RWPE1 (cell line): ENCODE measurements at places on chromosomes 12 and 14.

GRCh38 chr12:6833189-6833890 is 5.1 kb downstream of the P3H3 start:
- DNase-seq, result no peak

GRCh38 chr12:87382959-87383566 is 646.1 kb downstream of the C12orf50 start:
- no peak for DNase-seq

GRCh38 chr12:64180951-64181350 is 41.1 kb downstream of the KICS2 start:
- no peak for DNase-seq

GRCh38 chr12:8031872-8032241 is 659 bp upstream of the FOXJ2 start:
- no peak for DNase-seq

GRCh38 chr12:113422030-113422885 is at the start of gene SDSL:
Gene SDSL, plus strand, starts transcription at chr12:113422380. Its CDS starts 5,603 bp downstream, at chr12:113427983.
- peak; percentile 91 for DNase-seq

DNA sequence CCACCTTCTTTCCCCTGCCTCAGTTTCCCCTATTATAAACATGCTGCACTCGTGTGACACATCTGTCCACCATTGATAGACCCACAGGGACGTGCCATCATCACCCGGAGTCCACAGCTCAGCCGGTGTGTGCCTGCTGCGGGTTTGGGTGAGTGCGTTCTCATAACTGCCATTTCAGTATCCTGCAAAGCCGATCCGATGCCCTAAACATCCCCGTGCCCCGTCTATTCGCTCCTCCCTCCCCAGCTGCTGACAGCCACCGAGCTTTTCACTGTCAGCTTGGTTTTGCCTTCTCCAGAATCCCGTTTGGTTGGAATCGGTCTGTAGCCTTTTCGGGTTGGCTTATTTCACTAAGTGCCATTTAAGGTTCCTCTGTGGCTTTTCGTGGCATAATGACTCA is 3.9 kb downstream of the LRCOL1 start:
- DNase-seq, result no peak

- DNase-seq, result no peak
Observed at GRCh38 chr12:93484315-93484981, 17.1 kb downstream of the MRPL42 start.

- peak; percentile 69 for DNase-seq
Observed at GRCh38 chr14:96252999-96253539, 2.9 kb upstream of the BDKRB1 start.

DNA sequence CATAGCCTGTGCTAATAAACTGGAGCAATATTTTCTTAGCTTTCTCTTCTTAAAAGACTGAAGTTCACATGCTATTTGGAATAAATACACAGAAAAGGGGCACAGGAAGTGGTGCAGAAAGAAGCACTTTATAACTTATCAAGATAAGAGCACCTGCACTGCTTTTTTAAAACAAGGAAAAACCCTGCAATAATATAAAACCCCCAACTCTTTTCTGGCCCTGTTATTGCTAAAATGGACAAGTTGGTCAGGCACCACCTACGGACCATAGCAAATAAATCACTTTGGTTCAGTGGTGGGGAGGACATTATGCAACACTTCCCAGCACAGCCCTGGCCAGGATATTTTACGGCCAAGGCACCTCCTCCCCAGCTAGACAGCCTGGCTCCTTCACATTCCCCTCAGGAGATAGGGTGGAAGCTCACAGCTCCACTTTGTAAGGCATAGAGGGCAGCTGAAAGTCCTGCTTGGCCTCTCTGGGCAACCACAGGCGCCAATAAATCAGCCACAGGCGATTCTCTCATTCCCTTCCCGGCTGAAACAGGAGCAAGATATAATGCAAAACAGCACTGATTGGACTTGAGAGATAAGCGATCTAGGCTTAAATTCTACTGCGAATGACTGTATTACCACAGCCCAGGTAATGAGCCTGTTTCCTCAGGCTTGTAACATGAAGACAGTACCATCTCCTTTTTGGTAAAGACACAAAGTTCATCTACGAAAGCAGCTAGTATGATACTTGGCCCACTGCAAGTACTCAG is 2.0 kb downstream of the ZBTB25 start:
- DNase-seq, result no peak

- peak; percentile 64 for DNase-seq
Observed at GRCh38 chr12:60394665-60395064, 798.8 kb downstream of the SLC16A7 start.

GRCh38 chr14:81363746-81364378 is 36.3 kb downstream of the STON2 start:
- DNase-seq, result peak; percentile 30

DNA sequence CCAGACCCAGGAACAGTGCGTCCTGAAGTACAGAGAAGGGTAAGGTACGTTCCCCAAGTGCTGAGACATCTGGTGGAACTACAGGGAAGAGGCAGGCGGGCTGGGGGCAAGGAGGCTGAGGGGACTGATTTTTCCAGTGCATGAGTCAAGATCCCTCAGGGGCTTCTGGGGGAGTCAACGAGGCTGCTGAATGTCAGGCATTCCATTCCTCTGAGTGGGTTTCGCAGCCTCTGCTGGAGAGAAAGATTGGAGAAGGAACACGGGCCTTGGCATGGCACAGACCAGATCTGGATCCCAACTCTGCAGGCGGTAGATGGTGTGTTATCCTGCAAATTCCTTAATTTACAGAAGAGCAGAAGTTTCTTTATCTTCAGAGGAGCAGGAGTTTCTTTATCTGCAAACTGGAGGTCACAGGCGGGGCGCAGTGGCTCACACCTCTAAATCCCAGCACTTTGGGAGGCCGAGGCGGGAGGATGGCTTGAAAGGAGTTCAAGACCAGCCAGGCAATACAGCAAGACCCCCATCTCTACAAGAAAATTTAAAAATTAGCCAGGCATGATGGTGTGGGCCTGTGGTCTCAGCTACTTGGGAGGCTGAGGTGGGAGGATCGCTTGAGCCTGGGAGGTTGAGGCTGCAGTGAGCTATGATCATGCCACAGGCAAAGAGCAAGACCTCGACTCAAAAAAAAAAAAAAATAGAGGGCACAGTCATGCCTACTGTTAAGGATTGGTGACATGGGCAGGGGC is 132.6 kb upstream of the MAP1LC3B2 start:
- DNase-seq, result peak; percentile 93

DNA sequence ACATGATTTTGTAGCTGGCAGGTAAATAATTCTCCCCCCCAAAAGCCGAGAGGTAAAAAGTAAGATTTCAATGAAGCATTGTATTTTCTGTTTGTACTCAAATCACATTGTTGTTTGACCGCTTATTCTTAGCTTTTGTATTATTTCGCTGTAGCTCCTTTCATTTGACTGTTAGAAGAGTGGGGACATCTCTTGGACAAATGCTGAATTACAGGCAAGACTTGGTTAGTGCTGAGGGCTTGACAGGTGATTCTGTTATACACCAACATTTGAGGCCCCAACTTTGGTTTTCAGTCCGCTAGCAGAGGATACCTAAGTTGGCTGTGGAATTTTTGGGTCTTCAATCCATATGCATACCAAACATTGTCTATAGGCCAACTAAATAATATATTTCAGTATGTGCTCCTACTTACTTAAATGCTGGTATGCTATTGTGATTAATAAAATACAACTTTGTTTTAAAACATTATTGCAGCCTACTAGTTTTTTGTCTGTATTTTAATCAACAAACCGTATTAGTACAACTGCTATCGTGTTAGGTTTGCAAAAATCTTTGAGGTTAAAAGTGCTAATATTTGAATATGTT is 102.2 kb downstream of the ERC1 start:
- DNase-seq, result peak; percentile 20

GRCh38 chr14:91755570-91756295 is 23.8 kb upstream of the CATSPERB start:
- DNase-seq, result peak; percentile 55

DNA sequence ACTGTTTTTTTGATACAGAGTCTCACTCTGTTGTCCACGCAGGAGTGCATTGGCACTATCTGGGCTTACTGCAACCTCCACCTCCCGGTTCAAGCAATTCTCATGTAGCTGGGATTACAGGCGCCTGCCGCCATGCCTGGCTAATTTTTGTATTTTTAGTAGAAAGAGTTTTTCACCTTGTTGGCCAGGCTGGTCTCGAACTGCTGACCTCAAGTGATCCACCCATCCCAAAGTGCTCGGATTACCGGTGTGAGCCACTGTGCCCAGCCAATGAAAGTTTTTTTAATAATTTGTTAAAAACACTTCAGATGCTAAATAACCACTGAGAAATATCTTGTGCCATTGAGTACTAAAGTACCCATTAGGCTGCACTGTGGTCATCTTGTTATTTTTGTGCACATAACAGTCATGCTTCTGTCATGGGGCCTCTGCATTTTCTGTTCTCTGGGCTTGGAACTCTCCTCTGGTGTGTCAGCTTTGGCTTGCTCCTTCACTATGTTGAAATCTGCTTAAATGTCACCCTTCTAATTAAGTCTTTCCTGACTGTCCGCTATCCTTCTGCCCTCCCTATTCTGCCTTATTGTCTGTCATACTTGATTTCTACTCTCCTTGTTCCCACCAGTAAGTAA is 105.1 kb downstream of the KTN1 start:
- DNase-seq, result no peak

GRCh38 chr12:15651371-15651770 is 137.8 kb downstream of the EPS8 start:
- DNase-seq, result no peak

DNA sequence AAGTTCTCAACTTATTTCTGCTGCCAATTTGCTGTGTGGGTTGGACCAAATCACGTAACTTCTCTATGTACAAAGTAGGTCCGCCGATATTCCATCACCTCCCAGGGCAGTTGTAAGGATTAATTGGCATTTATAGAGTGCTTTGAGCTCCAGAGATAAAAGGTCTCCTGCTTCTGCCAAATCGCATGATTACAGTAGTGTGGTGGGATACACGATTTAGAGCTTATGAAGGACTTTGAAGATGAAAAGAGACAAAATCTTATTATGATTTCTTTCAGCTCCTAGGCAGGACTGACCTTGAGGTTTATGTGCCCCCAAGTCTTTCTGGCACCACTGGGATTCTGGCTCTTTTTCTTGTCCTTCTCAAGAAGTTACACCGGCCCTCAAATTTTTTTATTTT is 84.7 kb downstream of the TBC1D30 start:
- no peak for DNase-seq

DNA sequence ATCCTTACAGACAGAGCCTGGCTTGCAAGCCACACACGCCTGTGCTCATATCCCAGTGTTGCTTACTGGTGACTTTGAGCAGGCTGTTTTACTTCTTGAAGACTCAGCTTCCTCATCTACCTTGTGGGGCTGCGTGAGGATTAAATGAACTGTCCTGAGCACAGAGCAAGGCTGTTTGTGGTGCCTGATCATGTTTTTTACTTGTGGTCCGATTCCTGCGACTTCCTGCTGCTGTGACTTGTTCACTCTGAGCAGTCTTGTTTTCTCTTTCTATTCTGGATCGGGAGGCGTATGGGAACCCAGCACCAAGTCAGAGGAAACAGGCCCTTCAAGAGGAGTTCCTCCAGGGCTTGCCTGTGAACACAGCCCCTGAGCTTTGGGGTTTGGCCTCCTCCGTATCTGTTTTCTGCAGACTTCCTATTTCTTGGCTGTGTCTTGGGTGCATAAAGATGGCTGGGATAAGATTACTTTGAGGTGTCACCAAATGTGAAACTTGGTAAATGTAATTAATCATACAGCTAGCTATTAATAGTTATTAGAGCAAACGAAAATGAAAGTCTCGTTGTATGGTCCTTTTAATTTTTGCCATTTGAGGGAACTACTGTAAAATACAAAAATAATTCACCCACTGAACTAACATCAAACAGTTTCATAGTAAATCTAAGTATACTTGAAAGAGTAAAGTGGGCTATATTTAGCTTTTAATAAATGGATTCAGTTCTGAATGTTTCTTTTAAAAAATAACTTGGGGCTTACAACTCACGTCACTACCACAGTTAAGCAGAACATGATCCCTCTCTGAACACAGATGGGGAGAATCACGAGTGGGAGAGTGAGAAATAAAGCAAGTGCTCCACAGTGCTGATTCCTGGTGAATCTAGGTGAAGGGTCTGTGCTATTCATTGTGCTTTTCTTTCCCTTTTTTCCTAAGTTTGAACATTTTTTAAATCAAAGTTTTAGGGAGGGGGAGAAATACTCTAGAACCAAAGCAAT is 251.5 kb downstream of the FOXN3 start:
- no peak for DNase-seq

DNA sequence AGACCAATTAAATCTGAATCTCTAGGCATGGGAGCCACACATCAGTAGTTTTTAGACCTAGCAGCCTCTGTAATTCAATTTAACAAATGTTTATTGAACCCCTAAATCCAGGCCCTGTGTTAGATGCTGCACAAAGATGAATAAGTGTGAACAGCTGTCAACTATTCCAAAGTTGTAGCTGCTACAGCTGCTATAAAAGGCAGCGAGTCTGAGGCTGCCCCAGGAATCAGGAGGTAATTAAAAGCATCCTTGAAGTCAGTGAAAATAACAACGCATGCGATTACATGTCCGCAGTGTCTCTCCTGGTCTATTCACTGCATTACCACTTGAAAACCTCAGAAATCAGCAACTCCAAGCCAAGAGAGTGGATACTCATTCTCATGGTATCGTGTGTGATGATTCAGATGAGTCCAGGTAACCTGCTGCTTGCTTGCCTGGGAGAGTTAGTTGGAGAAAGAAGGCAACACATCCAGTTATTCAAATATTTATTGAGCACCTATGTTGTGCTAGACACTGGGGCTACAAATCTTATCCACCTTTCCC is 34.9 kb upstream of the DDHD1 start:
- DNase-seq, result no peak

GRCh38 chr14:93970585-93970964 is 5.8 kb downstream of the ASB2 start:
- DNase-seq, result peak; percentile 38

- no peak for DNase-seq
Observed at GRCh38 chr14:23437133-23438100, 2.0 kb upstream of the MYH7 start.

DNA sequence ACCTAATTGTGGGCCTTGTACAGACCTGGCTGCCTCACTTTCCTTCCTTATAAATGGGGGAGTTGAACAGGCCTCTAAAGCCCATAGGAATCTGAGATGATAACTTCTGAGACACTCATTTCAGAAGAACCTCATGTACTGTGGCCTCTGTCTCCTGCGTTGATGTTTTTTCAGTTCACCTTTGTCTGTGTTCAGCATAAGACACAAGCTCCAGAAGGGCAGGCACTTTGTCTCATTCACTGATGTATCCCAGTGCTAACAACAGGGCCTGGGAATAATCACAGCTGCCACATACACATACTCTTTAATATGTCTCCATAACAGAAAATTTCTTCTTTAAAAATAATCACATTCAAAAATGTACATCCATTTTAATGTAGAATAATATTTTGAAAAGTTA is 3.3 kb downstream of the FGD6 start:
- DNase-seq, result no peak

DNA sequence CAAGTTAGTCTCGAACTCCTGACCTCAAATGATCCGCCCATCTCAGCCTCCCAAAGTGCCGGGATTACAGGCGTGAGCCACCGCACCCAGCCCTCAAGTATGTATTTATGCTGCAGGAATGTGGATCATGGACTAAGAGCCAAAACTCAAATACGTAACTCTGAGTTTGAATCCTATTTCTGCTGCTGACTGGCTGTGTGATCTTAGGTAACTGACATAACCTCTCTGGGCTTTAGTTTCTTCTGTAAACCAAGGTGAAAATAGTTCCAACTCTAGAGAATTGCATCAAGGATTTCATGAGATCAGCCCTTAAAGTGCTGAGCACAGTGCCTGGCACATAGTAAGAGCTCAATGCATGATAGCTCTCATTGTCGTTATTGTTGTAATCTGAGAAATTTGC is 37.4 kb downstream of the HSPB8 start:
- no peak for DNase-seq

- DNase-seq, result no peak
Observed at GRCh38 chr14:48027115-48027514, 351.7 kb upstream of the MDGA2 start.
